Epithelial cell of prostate (primary cell): ENCODE measurements at places on chromosomes 13 and 19.

- no peak for DNase-seq
These were observed 1186.1 kb downstream of the SLITRK5 start for GRCh38 chr13:88857256-88857655.

GRCh38 chr19:4719499-4719866 lies 4.2 kb downstream of the DPP9 start:
- no peak for DNase-seq

DNA sequence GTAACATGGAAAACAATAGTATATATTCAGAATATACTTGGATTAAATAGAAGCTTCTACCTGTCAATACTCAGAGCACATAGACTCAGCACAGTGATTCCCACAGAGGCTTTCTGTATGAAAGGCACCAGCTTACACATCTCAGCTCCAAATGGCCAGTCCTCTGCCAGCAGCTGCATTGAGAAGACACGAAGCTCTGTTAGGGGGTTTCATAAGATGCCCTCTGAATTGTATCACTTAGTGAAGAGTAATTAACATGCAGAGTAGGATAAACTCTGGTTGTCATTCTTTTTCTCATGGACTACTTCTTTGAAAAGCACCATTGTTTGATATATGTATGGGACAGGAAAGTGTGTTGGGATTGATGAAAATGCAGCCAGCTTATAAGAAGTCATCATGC lies 15.2 kb downstream of the EDNRB start:
- no peak for DNase-seq

GRCh38 chr19:38974624-38975213 lies 823 bp downstream of the FBXO17 start:
- no peak for DNase-seq

DNA sequence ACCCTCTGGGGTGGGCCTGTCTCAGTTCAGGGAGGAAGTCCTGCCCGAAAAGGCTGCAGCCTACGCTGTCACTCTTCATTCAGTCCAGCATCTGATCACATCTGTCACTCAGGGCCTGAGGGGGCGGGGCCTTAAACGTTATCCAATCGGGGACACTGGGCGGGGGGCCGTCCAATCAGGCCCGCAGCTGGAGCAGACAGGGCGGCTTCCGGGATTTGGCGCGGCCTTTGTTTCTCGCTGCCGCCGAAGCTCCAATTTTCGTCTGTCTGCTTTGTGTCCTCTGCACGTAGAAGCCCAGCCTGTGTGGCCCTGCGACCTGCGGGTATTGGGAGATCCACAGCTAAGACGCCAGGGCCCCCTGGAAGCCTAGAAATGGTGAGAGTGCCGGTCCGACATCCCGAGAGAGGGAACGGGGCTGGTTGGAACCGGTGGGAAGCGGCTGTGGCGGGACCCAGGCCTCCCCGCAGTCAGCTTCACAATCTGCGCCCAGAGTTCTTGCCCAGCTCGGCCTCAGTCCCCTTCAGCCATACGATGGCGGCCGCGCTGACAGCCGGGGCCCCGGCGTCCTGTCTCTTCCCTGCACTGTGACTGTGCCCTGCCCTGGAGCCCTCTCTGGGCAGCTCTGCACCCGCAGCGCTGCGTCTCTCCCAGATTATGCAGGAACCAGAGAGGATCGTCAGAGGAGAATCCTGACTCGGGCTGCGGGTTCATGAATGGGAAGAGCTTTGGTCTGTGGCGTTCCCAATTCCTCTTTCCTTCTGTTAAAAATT lies at the start of gene ZNF730:
Gene ZNF730 (plus strand): TSS at position 224 of the 770 bp plus-strand sequence. CDS start 149 bp downstream, at position 373.
- peak; percentile 29 for DNase-seq

GRCh38 chr19:14774373-14774772 lies 4.0 kb downstream of the ADGRE2 start:
- DNase-seq, result no peak
